ENCODE measurements at places on chromosomes 4 and X.

GRCh38 chrX:119899125-119899524, 3.4 kb downstream of the AKAP14 start:
- DNase-seq, result no peak

- DNase-seq, result no peak
Observed at GRCh38 chr4:138761638-138762220, 253.9 kb upstream of the NOCT start.

GRCh38 chrX:65894133-65894532, 145.7 kb downstream of the VSIG4 start:
- no peak for DNase-seq

DNA sequence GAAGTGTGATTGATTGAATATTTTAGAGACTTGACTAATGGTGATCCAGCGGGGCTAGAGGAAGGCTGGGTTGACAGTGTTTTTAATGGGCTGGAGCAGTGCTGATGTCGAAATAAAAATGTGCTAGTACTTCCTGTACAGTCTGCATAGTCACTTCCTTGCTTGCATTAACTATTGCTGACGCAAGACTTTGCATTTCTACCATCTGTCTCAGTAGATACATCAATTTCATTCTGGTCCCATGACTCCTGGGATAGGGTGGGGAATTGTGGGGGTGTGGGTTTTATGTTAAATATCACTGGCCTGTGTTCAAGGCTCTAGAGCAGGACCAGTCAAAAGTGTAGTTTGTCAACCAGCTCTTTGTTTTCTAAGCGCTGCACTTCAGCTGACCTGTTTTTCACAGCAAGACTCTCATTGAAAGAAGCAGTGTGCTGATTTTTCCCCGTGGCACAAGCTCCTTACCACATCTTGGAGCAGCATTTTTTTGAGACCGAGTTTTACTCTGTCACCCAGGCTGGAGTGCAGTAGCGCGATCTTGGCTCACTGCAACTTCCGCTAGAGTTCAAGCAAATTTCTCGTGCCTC, 35.2 kb upstream of the PHEX start:
- DNase-seq, result no peak

DNA sequence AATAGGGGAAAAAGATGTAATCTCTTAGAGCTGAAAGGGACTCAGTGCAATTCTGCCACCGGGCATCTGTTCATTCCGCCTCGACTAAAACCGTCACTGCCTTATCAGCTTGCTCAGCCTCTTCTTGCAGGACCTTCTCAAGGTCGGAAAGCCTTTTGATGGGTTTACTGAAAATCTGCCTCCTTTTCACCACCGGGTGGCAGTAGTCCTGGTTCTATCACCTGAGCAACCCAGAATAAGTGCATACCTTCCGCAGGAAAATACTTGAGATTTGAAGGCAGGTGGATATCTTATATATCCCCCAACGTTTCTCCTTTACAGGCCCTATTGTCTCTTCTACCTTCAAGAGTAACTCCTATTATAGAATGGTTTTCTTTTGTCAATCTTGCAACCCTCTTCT, 103.4 kb upstream of the PAK3 start:
- no peak for DNase-seq

GRCh38 chr4:143486314-143486713, 27.2 kb upstream of the SMARCA5 start:
- no peak for DNase-seq

GRCh38 chrX:39905946-39906345, 191.8 kb downstream of the BCOR start:
- DNase-seq, result no peak

DNA sequence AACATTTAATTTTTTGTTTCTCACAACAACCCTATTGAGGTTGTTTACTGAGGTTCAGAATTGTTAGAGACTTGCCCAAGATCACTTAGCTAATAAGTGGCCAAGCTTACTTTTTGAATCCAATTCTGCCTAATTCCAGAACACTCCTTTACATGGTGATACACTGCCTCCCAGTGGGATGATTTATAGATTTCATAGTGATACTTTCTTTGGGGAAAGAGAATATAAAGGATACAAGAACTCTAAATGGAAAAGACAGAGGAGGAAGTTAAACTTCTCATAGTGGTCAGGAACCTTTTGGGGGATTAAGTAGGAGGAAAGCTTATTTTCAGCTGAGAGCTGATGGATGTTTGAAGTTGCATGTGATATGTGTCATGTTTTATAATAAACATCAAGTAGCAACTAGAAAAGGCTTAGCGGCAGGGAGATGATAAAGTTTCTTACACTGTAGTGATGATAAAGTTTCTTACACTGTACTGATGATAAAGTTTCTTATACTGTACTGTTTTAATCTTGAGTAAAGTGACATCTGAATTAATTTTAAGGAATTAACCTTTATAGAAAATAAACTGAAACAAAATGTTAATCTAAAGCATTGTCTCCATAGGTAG, 15.3 kb downstream of the STAG2 start:
- DNase-seq, result no peak

DNA sequence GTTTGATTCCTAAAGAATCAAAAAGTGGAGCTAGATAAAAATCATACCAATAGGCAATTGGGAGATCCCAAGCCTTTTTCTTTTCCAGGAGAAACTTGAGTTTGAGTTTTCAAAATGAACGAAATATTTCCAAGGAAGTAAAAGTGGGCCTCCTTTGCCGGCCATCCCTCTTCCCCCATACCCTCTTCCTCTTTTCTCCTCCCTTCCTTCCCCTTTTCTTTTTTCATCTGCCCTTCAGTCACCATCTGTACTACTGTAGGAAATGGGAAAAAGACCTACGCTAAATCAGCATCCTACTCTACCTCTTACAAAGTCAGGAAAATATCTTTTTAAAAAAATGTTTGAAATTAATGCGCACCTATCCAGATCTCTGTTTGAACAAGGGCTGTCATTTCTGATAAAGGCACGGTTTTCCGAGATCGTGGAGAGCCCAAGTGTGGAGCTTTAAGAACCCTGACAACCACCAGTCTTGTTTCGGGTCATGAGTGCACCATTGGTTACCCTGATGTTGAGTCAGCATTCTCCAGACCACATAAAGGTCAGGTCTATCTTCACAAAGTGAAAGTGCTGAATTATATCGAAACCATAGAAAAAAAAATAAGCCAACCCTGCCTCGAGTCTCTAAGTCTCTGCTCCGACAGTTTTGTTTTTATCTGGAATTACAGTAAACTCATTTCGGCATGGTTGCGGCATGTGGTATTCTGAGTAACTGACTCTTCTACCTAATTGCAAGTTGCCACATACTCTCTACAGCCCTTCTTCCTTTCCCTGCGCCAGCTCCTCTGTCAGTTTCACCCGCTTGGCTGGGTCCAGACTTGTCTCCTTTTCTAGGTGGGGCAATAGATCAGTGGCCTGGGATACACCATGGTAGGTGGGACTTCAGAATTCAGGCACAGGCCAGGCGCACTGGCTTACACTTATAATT, 140.2 kb upstream of the KLF3 start:
- no peak for DNase-seq

DNA sequence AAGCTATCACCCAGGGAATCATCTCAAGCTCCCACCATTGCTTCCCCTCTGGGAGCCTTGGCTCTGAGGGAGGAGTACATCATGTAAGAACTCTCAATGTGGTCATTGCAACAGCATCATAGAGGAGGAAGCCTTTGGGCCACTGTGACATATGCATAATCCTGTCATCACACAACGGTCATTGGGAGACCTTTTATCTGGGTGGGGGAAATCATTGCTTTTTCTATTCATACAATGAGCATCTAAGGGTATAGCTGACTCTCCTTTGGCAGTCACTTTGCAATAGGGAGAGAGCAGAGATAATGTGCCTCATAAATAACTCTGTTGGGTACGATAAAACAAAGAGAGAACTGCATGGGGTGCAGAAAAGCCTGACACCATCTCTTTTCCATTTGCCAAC, 155.2 kb upstream of the KCNIP4 start:
- no peak for DNase-seq

DNA sequence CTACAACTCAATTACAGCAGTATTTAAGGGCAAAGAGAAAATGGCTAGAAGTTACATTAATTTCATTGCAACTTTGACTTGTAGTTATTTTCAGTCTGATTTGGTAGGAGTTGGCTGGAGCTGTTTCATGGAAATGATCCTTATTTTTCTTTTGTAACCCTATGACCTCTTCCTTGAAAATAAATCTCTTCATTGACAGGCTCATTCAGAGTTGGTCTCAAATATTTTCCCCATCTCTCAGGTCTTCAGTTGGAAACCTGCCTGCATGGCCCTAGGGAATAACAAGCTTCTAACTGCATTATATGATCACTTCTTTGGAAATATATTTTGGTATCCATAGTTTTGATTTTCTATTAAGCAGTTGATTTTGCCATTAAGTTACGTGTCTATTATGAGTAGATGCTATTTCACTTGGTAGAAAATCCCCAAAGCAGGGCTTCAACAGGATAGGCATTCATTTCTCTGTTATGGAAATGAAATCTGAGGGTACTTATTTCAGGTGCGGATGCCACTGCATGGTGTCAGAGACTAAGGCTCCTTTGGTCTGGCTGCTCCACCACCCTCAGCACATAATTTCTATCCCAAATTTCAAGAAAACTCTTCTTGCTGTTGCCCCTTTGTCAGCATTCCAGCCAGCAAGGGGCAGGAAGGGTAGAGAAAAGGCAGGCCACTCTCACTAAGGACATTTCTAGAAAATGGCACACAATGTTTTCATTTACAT, 502.5 kb downstream of the SPRY1 start:
- DNase-seq, result no peak

GRCh38 chrX:31266203-31267076, 194.6 kb upstream of the FTHL17 start:
- peak; percentile 26 for DNase-seq

DNA sequence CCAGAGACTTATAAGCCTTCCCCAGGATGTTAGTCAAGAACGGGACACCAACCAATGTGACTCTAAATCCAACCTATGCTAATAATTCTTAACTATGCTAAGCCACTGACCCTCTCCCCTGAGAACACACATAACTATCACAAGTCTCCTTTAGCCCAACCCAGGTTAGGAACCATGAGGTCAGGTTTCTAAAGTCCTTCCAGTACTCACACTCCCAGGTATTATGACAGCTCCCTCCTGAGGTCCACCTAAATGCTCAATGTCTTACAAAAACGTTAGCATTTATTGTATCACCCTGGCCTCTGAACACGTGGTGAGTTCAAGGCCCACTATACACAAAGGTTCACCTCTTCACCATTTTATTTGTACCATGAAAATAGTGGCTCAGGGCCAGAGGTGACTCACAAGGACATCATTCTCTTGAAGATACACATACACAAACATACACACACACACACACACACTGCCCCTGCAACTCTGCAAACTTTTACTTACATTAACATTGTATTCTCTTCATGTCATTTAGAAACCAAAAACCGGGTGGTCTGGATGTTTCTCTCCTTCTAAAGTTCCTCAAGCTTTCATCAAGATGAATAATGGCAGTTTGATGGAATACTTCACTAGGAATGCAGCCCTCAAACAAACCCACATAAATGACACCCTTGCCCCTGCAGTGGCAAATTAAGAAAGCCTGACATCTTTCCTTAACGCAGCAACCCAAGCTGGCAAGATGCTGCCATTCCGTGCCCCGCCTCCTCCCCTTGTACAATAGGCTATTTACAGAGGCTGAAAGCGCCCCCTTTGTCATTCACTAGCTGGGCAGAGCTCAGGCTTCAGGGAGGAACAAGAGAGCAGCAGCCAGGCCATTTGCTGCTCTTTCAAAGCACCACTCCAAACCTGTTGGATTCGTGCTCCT, 17.7 kb downstream of the ACSL1 start:
- DNase-seq, result peak; percentile 59

GRCh38 chr4:123588631-123589241, 192.1 kb downstream of the SPRY1 start:
- DNase-seq, result no peak

- DNase-seq, result no peak
Observed at GRCh38 chr4:41750626-41751448, 2.3 kb upstream of the PHOX2B start.

- no peak for DNase-seq
Observed at GRCh38 chr4:27916452-27917184, 1056.0 kb downstream of the STIM2 start.

DNA sequence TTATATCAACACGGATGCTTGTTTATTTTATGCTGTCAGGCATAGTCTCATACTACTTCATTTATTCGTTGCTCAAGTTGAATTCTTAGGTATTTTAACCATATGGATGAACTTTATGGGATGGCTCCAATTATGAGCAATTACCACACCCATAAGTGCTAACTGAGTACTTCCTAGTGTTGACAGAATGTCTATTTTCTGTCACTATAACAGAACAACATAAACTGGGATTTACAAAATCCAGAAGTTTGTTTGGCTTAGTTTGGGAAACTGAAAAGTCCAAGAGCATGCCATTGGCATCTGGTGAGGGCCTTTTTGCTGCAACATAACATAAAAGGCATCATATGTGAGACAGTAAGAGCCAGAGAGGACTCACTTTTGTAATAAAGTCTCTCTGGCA, 21.0 kb downstream of the SULT1E1 start:
- DNase-seq, result no peak

DNA sequence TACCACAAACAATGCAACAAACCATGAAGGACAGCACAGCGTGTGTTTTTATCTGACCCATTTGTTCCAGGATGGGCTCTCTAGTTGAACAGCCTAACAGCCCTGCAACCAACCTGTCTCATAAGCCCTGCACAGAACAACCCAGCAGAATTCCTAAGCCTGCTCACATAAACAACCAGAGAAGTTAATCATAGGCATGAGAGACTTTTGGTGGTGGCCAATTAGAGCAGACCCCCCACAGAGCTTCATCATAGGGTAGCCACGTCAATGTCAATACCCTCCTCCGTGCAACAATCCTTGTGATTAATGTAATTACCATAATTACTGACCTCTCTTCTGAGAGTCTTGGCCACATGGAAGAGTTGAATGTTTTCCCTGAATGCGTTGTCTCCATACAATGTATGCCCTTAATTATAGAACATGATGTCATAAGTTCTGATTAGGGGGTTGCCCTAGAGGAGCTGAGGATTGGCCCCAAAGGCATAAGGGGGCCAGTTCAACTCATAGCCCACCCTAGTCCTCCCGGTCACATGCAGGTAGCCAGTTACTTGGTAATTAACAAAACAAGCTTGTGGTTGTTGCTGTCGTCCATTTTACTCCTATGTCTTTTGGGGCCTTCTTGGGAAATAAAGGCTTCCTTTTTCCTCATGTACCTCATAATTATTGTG, 92.7 kb downstream of the SYNPO2 start:
- no peak for DNase-seq

DNA sequence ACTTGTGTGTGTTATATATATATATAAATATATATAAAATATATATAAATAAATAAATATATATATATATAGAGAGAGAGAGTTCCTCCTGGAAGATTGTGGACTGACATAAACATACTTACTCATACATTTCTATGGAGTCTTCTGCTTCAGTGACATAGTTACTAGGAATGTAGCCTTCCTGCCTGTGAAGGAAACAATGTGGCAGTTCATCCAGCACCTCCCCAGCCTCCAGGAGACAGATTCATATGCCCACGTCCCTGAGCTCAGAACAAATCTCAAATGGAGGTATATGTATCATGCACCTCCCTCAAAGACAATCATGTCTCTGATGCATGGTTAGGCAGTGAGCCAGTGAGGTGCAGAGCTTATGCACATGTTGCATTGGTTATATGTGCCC, 11.4 kb upstream of the TIMM8A start:
- DNase-seq, result no peak

Measured in C1 segment of cervical spinal cord (tissue), 14 donors.